ENCODE measurements at places on chromosomes 6 and 20. TPM values are rescaled to one million over a fixed set of nuclear protein-coding genes. Genes with fewer than 3 reads are reported as not detected.

Gene BNIP5
- not detected for polyA plus RNA-seq

Gene HSPA1L
- polyA plus RNA-seq = 0.69 TPM

Gene RAET1L
- polyA plus RNA-seq = not detected

DNA sequence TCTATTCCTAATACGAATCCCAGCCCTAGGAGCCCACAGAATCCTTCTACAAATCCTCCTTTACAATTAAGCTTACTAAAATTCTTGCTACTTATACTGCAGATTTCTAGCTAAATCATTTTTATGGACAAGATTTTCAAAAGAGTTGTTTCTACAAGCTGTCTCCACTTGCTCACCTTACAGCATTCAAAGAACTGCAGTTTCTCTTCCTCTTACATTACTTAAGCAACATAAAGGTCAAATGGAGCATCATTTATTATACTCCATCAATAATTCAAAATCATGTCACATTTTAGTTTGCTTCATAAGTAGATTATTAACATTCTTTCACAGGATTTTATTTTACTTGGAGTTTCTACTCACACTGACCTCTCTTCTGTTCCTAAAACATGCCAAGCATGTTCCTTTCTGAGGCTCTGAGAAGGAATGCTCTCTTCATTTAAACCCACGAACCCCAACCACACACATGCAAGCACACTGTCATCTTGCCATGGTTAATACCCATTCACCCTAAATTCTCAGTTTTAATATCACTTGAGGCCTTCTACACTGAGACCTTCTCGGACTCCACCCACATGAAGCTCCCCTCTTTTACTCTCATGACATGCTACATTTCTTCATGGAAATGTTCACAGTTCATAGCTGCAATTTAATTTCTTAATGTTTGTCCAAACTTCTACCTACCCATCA lies 388.2 kb downstream of the TBC1D32 start:
- DNase-seq = no peak

DNA sequence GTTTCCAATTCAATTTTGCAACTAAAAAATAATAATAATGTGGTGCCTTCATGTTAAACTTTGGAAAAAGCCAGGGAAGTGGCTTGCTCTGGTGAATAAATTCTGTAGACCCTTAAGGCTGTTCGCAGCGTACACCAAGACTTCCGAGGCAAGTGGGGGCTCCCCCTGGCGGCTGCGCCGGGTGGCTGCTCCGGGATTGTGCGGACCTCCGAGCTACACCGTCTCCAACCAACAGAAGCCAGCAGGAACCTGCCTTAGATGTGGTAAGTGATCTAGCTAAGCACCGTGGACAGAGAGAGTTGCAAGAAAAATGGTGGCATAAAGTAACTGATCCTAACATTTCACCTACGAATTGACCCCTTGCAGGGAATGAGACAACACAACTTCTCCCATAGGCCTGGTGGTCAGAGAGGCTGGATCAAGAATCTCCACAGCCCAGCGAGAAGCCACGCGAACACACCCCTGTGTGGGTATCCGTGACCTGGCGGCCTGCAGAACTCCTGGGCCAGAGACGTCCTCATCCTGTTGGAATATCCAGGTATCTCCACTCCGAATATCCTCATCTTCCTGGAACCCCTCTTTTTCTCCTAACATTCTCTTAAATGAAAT lies 69.6 kb downstream of the TBXT start:
- peak; percentile 79 for DNase-seq

GRCh38 chr6:156273065-156273711 lies 504.0 kb upstream of the ARID1B start:
- DNase-seq = no peak

DNA sequence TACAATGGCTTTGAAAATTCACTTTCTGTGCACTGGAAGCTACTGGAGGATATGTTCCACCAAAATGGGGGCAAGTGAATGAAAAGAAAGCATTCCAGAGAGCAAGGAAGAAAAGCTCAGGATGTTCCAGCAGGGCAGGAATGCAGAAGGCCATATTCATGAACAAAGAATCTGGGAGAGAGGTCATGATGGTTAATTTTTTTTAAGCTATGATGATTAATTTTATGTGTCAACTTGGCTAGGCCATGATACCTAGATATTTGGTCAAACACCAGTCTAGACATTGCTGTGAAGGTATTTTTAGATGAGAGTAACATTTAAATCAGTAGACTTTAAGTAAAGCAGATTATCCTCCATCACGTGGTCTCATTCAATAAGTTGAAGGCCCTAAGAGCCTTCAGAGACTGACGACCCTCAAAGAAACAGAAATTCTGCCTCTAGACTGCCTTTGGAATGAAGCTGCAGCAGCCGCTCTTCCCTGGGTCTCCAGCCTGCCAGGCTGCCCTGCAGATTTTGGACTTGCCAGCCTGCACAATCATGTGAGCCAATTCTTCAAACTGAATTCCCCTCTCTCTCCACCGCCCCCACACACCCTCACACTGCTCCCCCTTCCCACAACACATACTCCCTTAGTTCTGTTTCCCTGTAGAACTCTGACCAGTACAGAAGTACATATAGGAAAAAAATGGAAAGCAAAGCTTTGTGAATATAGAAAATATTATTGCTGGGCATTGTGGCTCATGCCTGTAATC lies 20.1 kb upstream of the GCM1 start:
- DNase-seq = no peak

DNA sequence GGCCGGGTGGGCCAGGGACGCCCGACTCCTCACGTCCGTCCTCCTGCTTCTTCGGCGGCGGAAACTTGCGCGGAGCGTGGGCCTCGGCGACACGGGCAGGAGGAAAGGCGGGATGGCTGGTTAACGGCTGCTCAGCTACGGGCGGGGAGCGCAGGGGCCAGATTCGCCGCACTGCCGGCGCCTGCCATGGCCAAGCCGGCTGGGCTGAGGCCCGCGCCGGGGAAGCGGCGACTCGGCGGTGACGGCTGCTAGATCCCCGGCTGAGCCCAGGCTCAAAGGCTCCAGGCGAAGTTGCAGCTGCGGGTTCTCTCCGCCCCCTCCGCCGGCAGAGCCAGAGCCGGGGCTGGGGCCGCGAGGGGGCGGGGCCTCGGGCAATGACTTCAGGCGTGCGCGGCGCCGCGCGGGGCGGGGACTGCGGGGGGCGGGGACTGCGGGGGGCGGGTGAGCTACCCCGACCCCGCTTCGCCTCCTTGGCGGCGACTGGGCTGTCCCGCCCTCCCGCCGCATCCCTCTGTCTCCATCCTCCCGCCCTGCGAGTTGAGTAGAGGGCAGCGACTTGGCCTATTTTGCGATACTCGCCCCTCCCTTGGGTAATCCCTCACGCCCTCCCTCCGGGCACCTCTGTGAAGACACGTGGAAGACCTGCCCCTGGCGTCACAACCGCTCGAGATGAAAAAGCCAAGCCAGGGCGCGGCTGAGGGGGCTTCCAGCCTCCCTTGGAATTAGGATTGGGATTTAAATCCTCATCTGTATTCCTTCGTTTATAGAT lies at the start of gene CEP85L:
TSS of gene CEP85L (minus strand) at position 310 of the 769 bp plus-strand sequence. CDS start 322 bp downstream, outside the sequence.
- peak; percentile 97 for DNase-seq

- DNase-seq = no peak
These were observed 173.7 kb downstream of the MBOAT1 start for GRCh38 chr6:20038410-20039204.

GRCh38 chr6:139659196-139659595 lies 284.7 kb upstream of the CITED2 start:
- no peak for DNase-seq

DNA sequence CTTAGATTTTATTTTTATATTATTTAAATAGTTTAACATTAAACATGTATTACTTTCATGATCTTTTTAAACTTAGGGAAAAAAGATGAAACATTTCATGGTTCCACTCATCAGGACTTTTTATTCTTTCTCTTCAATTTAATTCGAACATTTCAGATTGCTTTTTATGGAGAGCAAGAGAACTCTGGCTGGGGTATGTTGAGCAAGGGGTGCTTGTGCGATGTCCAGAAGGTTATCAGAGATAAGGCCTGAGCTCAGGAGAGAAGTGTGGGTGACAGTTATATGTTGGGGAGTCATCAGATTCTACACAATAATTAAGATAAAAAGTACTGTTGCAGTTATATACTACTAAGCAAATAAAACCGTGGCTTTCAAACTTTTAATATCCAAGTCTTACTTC lies 37.5 kb downstream of the FKBP5 start:
- DNase-seq = no peak

GRCh38 chr6:44554194-44554593 lies 166.7 kb downstream of the CDC5L start:
- no peak for DNase-seq

GRCh38 chr6:85015396-85015990 lies 251.1 kb upstream of the TBX18 start:
- peak; percentile 17 for DNase-seq

DNA sequence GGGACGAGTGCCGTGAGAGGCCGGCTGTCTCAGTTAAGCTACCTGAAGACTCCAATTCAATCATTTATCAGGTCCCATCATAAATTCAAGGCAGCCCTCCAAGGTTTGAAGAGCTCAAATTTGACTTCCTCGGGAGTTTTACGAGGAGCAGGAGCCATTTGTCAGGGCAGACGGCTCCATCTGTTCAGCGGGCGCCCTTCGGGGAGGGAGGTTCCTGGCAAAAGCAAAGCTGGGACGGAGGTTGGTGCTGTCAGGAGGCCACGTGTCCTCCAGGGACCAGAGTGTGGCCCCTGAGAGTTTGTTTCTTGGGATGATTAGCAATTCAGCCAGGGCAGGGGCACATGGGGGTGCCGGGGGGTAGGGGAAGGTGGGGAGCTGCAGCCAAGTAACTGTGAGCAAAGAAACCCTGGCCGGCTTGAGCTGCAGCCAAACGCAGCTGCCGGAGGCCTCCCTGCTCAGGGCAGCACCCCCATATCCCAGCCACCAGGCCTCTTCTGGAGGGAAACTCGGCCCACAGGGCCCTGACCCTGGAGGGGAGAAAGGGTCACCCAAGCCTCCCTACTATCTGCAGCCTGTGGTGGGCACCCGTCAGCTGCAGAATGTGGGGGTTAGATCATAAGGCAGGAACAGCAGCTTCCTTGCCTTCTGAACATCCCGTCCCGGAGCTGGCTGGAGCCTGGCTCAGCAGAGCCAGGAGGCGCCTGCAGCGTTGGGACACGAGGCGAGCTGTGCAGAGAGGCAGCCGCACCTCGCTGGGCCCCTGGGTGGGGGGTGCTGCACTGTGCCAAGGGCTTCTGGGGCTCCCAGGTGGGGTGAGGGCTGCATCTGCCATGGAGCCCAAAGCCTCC lies 63.6 kb upstream of the GATA5 start:
- DNase-seq = no peak
